ENCODE measurements at places on chromosomes 1 and 21. TPM values are rescaled to one million over a fixed set of nuclear protein-coding genes. Genes with fewer than 3 reads are reported as not detected.

GRCh38 chr21:44049182-44049581, 37.1 kb downstream of the TRAPPC10 start:
- no peak for DNase-seq

- no peak for DNase-seq
Observed at GRCh38 chr1:88873737-88874349, 17.5 kb downstream of the GTF2B start.

GRCh38 chr1:113976609-113977278, 2.5 kb upstream of the OLFML3 start:
- peak; percentile 79 for DNase-seq

- peak; percentile 58 for DNase-seq
Observed at GRCh38 chr1:44707959-44708831, 22.8 kb downstream of the RNU5D-1 start.

GRCh38 chr1:212107481-212107880, 71.9 kb downstream of the DTL start:
- DNase-seq = no peak

- no peak for DNase-seq
Observed at GRCh38 chr1:89839516-89839915, 18.7 kb downstream of the LRRC8D start.

- no peak for DNase-seq
Observed at GRCh38 chr1:147567594-147568381, 26.5 kb downstream of the BCL9 start.

DNA sequence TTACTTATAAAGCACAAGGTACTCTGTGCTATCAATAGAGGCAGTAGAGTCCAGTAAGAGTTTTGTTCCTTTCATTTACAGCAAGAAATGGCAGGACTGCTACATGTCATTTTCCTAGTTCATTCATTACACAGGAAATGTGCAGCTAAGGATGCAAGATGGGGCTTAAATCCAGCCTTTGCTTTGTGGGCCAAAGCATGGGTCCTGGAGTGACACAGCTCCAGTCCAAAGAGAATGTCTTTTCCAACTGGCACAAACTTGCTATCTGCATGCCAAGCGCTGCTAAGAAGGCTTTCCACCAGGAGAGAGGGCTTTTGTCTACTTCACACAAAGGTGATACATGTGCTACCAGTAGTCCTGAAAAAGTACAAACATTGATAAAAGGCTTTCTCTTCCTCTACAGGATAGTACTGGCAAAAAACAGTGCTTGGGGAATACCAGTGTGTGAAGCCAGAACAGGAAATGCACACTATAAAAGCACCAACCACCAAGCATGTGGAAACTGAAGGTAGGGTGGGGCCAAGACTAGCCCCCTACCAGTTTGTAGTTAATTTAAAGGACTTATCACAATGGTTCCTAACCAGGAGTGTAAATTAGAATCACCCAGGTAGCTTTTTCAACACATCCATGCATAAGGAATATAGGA, 68.7 kb downstream of the ARID4B start:
- DNase-seq = no peak

DNA sequence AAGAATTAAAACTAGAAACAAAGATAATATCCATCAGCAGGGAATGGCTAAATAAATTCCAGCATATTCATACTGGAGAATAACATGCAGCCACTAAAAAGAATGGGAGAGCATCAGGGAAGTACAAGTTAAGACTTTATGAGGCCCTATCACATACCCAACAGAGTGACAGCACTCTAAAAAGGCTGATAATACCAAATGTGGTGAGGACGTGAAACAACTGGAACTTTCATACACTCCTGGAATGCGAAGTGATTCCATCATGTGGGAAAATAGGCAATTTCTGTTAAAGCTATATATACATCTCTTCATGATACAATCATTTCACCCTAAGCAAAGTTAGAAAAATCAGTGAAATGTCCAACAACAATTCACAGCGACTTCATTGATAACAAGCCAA, 42.6 kb downstream of the COL6A1 start:
- no peak for DNase-seq

BARHL2 gene
- total RNA-seq = not detected

NTMT2 gene
- total RNA-seq = not detected

FAM151A gene
- total RNA-seq = not detected

HSPA6 gene
- total RNA-seq = 1.5 TPM

Measured in dermis microvascular lymphatic vessel endothelial cell (primary cell).